ENCODE measurements at places on chromosomes 1 and 21. TPM values are rescaled to one million over a fixed set of nuclear protein-coding genes. Genes with fewer than 3 reads are reported as not detected.

The PLD5 gene
- total RNA-seq: 2.4 TPM

The UBXN10 gene
- 0.48 TPM for total RNA-seq

The GON4L gene
- 90.0 TPM for total RNA-seq

The RGS5 gene
- 59.7 TPM for total RNA-seq

The SAMD11 gene
- 11.1 TPM for total RNA-seq

The MOV10 gene
- 19.3 TPM for total RNA-seq

The FAM110D gene
- total RNA-seq: 0.72 TPM

The AIRE gene
- total RNA-seq: 0.72 TPM

The GALNT2 gene
- 66.0 TPM for total RNA-seq

The MTARC1 gene
- 7.7 TPM for total RNA-seq

The FAM131C gene
- 3.6 TPM for total RNA-seq

The OR2G6 gene
- total RNA-seq: 2.2 TPM

The TNFRSF9 gene
- 1.2 TPM for total RNA-seq

The ANXA9 gene
- total RNA-seq: not detected

The RAB3B gene
- total RNA-seq: 2.4 TPM

DNA sequence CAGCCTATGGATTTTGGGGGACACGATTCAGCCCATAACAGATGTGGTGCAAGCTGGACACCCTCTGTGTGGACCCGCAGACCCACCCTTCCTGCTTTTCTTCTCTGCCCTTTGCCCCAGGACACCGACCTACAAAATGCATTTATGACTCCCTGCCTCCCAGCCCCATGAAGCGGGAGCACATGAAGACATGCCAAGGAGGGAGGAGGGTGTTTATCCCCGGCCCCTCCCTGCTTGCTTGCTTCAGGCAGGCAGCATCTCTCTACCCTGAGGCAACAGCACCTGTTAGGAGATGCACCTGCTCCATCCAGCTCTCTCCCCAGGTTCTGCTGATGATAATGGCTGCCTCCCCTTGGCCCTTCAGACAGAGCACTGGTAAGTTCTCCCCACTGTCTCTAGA lies 187.5 kb downstream of the PSMG1 start:
- no peak for DNase-seq

GRCh38 chr1:199399996-199400724 lies 627.4 kb upstream of the NR5A2 start:
- DNase-seq: no peak

GRCh38 chr1:6688001-6688400 lies 13.6 kb downstream of the DNAJC11 start:
- peak; percentile 35 for DNase-seq

GRCh38 chr1:34856697-34857096 lies 2.9 kb downstream of the SMIM12 start:
- no peak for DNase-seq

- DNase-seq: no peak
Measured at GRCh38 chr21:33994373-33994772, 78.8 kb upstream of the ATP5PO start.

GRCh38 chr1:91129458-91129857 lies 107.6 kb upstream of the ZNF644 start:
- no peak for DNase-seq

GRCh38 chr1:156356875-156357534 lies 12.0 kb upstream of the RHBG start:
- DNase-seq: no peak

- peak; percentile 95 for DNase-seq
Measured at GRCh38 chr21:33434770-33435360, 31.7 kb downstream of the IFNGR2 start.

DNA sequence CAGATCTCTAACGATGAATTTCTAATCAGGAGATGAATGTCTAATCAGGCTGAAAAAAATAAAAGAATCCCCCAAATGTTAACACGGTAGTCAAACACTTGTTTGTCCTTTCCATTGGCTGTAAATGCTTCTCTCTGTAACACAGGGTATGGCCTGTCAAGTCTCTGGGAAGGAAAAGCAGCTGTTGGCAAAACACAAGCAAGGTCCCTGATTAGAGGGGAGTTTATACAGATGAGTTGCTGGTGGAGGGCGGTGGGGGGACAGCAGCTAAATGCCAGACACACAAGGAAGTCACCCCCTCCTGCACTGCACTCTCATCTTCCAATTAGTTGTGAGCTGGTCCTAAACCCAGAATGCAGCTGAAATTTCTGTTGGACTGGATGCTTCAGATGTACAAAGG lies 51.0 kb downstream of the PGBD5 start:
- no peak for DNase-seq

- peak; percentile 40 for DNase-seq
Measured at GRCh38 chr1:164256456-164256855, 302.5 kb upstream of the PBX1 start.

DNA sequence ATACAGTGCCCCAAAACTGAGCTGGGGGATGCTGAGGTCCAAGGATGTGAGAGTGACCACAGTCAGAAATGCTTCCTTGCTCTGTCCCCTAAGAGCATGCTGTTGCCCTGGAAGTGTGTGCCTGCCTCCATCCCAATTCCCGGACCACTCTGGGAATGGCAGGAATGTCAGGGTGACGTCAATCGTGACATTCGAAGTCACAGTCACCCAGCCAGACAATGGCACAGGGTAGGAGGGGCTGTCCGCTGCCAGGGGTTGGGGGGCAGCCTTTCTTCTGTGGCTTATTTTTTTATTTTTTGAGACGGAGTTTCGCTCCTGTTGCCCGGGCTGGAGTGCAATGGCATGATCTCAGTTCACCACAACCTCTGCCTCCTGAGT lies 22.3 kb downstream of the MEF2D start:
- DNase-seq: no peak

GRCh38 chr1:41109310-41110197 lies 88.0 kb upstream of the SLFNL1 start:
- peak; percentile 91 for DNase-seq

DNA sequence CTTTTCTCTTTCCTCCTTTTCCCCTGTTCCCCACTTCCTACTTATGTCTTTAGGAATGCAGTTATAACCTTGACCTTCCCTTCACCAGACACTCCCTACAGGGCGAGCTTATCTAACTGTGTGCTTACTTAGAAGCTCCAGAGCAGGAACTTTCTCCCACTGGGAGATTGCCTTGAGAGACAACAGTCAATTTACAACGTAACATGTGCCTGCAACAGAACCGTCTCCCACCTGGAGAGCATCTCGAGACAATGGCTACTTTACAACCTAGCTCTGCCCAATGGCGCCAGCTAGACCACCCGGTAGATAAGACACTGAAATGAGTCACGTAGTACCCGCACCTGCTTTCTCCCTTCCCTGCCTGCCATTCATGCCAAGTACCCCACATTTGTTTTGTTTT lies 16.7 kb downstream of the HMGN1 start:
- DNase-seq: no peak

DNA sequence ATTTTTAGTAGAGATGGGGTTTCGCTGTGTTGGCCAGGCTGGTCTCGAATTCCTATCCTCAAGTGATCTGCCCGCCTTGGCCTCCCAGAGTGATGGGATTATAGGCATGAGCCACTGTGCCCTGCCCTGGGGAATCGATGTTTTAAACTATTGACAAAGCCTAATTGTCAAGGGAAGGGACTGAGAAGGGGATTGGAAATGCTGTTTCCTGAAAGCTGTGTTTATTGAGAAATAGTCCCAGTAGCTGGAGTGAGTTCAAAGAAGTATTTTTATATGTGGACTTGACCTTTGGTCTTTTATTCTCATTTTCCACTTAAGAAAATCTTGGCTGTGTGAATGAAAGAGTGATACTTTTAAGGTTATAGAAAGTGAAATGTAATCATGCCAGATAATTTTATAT lies 47.5 kb downstream of the KIF1B start:
- peak; percentile 42 for DNase-seq

- peak; percentile 92 for DNase-seq
Measured at GRCh38 chr1:203672346-203672745, 45.7 kb downstream of the ATP2B4 start.

GRCh38 chr1:202029171-202029665 lies 18.8 kb downstream of the ELF3 start:
- no peak for DNase-seq

GRCh38 chr21:35203093-35203977 lies 154.2 kb upstream of the RUNX1 start:
- peak; percentile 63 for DNase-seq

DNA sequence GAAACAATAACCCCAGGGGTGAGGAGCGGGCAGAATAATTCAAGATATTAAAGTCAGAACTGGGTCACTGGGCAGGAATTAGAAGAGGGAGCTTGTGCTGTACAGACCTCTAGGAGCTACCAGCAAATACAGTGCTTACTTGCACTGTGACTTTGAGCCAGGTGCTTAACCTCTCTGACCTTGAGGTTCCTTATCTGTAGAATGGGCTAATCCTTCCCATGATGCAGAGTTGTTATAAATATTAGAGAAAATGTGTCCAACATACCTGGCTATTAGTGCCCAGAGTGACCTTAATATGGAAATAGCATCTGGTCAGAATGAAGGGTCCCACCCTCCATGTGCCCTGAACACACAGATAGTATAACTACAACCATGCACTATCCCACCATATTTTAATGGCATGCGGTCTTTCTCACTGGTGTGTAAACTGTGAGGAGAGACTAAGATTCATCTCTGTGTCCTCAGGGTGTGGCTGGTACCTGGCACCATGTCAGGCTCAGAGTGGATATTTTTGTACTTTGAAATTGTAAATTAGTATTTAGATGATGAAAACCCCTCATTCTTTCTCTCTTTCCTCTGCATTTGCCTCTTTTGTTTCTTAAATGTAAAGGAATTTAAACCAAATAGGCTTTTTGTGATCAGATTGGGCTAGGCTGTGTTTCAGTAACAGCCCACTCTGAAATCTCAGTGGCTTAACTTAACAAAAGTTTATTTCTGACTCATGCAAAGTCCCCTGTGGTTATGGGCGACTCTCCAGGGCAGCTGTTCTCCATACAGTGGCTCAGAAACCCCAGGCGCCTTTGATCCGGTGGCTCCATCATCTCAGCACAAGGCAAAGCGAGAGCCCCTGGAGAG lies 60.0 kb upstream of the ROR1 start:
- DNase-seq: peak; percentile 72

DNA sequence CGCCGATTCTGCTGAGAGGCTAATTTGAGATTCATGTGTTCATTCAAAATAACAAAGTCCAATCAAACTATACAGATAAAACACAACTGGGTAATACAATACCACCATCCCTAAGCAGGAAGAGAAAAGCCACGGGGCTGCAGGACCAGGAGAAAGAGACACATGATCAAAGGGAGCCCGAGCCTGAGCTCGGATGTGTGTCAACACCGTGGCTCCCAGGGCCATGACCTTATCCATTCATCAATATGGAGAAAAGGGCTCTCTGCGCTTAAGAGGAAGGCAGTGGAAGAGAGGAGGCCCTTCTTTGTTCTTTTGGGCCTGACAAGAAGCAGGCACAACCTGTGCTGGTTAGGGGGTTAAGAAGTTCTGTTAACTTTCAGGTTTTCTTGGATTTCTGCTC lies 56.7 kb downstream of the HUNK start:
- no peak for DNase-seq

GRCh38 chr1:114369930-114370329 lies 141.1 kb downstream of the TRIM33 start:
- no peak for DNase-seq

All from umbilical cord (tissue), 2 donors.